ENCODE measurements at places on chromosomes 3 and 15. TPM values are rescaled to one million over a fixed set of nuclear protein-coding genes. Genes with fewer than 3 reads are reported as not detected.

DNA sequence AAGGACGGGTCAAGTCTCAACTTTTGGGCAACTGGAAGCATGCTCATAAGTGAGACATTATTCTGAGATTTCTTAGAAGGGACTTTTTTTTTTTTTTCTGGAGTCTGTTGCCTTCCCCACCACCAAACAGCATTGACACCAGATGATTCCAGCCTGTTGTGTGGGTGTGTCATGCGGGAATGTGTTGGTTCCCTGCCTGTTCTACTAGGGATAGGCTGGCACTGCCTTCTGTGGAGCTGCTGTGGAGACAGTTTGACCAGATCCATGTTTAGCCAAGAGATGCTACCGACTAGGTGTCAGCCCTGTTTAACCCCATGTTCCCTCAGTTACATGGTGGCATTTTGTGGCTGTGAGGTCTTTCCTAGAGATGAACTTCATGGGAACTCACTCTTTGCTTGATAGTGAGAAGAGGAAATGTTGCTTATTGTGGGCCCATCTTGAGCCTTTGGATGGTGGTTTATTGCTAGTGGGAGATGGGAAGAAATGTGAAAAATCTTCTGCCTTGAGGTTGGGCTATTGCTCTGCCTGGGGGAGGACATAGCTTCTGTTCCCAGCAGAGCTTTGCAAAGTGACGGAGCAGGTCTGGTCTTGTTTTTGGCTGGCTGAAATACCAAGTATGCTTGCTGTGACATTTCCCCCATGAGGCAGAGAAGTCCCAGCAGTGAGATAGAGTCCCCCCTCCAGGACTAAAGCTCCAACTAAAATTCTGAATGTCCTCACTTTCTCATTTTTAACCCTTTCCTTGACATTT lies 31.3 kb downstream of the TRAK1 start:
- DNase-seq: no peak
- H3K4me1 ChIP-seq: peaks cover 1% of the 10 kb centered on the region
- H3K36me3 ChIP-seq: peaks cover 6% of the 10 kb centered on the region

DNA sequence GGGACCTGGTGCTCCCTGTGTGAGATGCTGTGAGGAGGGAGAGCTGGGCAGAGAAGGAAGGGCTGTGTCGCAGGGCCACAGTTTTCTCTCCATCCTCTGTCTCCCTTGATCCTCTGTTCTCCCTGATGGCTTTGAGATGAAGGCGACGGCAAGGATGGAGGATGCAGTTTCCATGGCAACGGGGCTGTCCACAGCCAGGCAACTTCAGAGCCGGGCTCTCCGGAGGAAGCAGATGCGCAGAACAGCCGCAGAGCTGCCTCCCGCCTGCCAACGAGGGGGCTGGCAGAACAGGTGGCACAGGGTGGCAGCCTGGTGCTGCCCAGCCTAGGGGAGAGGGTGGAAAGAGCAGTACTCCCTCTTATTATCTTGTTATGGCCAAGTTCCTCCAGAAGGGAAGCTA lies 9.9 kb upstream of the GRM2 start:
- H3K27ac ChIP-seq: no peak overlapping the region
- no peak for DNase-seq

GRCh38 chr15:35757361-35757760 lies 211.4 kb upstream of the DPH6 start:
- no peak overlapping the region for H3K4me3 ChIP-seq
- H3K36me3 ChIP-seq: no peaks in the 10 kb centered on the region
- no peaks in the 10 kb centered on the region for H3K27me3 ChIP-seq
- DNase-seq: no peak

DNA sequence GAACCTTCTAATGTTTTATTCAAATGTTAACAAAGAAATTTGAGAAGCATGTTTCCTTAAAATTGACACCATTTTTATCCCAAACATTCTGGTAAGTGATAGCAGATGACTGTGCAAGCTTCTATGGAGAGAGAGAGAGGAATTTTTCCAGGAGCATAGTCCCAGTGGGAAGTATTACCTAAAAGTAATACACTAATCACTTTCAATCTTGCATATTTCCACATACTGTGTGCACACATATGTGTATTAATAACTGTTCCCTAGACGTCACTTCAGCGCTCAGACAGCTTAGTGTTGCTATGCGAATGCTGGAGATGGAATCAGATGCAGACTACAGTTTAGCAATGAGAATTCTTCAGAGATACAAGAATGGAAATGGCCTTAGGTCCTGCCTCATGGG lies 424.3 kb upstream of the TPRG1 start:
- H3K36me3 ChIP-seq: peaks cover 1% of the 10 kb centered on the region

- H3K4me1 ChIP-seq: no peaks in the 10 kb centered on the region
- no peaks in the 10 kb centered on the region for H3K27me3 ChIP-seq
- no peak overlapping the region for H3K4me3 ChIP-seq
- DNase-seq: no peak
- H3K36me3 ChIP-seq: peaks cover 2% of the 10 kb centered on the region
These were observed 8.7 kb downstream of the ZBTB47 start for GRCh38 chr3:42662037-42662812.

DNA sequence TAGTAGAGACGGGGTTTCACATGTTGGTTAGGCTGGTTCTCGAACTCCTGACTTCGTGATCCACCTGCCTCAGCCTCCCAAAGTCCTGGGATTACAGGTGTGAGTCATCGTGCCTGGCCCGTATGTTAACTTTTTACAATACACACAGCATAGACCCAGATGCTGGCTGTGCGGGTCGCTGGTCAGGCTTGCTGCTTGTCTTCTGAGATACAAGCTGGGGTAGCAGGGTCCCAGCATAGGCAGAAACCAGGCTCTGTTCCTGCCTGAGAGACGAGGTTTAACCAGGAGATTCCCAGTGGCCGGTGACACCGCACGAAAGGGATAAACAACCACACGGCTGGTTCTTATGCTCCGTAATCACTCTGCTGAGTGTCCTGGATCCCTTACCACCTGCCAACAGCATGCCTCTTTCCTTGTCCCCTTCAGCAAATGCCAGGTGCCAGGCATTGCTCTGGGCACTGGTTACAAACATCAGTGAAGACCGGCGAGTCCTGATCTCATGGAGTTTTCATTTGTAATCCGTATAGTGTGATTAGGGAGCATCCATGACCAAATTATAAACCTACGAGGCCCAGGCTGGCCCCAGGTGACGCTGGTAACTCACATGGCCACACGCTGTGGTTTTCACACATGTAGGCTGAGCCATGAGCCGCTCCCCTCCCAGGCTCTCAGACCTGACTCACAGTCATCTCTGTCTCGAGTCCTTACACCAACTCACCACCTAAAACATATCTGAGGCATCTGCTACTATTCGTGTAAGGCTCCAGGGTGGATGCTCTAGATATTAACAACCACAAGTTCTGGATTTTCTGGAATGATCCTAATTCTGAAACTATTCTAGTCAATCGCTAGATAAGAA lies 125.7 kb downstream of the PDZRN3 start:
- DNase-seq: no peak
- no peaks in the 10 kb centered on the region for H3K36me3 ChIP-seq
- H3K27ac ChIP-seq: no peak overlapping the region
- no peaks in the 10 kb centered on the region for H3K27me3 ChIP-seq
- peaks cover 22% of the 10 kb centered on the region for H3K4me1 ChIP-seq
- no peak overlapping the region for H3K4me3 ChIP-seq

- H3K27me3 ChIP-seq: no peaks in the 10 kb centered on the region
- H3K4me1 ChIP-seq: no peaks in the 10 kb centered on the region
- H3K27ac ChIP-seq: no peak overlapping the region
These were observed 128.4 kb downstream of the RAP2B start for GRCh38 chr3:153290268-153291015.

- no peak overlapping the region for H3K4me3 ChIP-seq
- DNase-seq: no peak
- H3K27me3 ChIP-seq: no peaks in the 10 kb centered on the region
- H3K27ac ChIP-seq: no peak overlapping the region
- H3K36me3 ChIP-seq: no peaks in the 10 kb centered on the region
These were observed 419.8 kb upstream of the TPM1 start for GRCh38 chr15:62622775-62623174.

GRCh38 chr3:151282921-151283320 lies 4.6 kb upstream of the P2RY14 start:
- H3K4me1 ChIP-seq: peaks cover 14% of the 10 kb centered on the region
- no peak overlapping the region for H3K27ac ChIP-seq
- no peak overlapping the region for H3K4me3 ChIP-seq
- no peaks in the 10 kb centered on the region for H3K27me3 ChIP-seq
- no peak for DNase-seq
- no peaks in the 10 kb centered on the region for H3K36me3 ChIP-seq

DNA sequence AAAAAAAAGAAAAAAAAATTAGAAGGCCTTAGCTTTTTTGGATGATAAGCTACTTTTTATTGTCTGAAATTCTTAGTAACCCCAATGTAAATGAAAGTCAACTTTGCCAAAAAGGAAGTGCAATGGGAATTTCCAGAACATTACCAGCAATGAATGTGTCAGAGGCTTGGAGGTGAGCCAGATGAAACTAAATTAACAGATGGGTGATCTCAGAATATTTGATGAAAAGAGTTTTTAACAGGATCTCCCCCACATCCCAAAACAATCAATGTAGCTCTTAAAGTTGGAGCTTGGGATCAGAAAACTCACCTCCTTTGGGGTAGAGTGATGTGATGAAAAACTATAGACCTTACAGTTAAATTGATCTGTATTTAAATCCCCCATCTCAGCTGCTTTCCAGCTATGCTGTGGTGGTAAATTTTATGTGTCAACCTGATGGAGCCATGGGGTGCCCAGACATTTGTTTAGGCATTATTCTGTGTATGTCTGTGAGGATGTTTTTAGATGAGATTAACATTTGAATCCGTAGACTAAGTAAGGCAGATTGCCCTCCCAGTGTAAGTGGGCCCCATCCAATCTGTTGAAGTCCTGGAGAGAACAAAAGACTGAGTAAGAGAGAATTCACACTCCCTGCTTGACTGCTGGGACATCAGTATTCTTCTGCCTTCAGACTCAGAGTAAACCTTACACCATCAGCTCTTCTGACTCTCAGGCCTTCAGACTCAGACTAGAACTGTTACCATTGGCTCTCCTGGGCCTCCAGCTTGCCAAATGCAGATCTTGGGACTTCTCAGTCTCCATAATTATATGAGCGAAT lies 84.3 kb upstream of the TNFSF10 start:
- no peak for DNase-seq
- H3K36me3 ChIP-seq: no peaks in the 10 kb centered on the region
- H3K4me1 ChIP-seq: no peaks in the 10 kb centered on the region

DNA sequence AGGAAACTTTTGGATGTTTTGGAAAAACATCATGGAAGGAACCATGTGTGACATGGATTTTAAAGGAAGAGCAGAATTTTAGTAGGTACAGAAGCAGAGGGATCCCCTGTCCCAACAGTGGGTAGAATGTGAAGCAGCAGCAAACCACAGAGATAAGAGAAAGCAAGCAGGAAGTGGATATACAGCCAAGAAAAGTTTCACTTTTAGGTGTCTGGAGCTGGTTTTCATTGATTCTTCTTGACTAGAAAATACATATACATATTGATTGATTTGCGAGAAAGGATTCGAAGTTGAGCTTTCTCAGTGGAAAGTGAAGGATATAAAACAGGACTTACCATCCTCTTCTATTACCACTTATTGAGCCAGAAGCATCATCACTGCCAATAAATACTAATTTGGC lies 133.5 kb downstream of the KCNMB2 start:
- no peaks in the 10 kb centered on the region for H3K27me3 ChIP-seq
- no peak for DNase-seq
- no peak overlapping the region for H3K4me3 ChIP-seq
- peaks cover 12% of the 10 kb centered on the region for H3K4me1 ChIP-seq
- H3K27ac ChIP-seq: no peak overlapping the region
- no peaks in the 10 kb centered on the region for H3K36me3 ChIP-seq

- no peak for DNase-seq
- no peak overlapping the region for H3K4me3 ChIP-seq
- peaks cover 7% of the 10 kb centered on the region for H3K27me3 ChIP-seq
These were observed 32.4 kb downstream of the MYL3 start for GRCh38 chr3:46830801-46831200.

GRCh38 chr3:196169836-196170240 lies 41.4 kb downstream of the ZDHHC19 start:
- H3K4me1 ChIP-seq: no peaks in the 10 kb centered on the region
- H3K27me3 ChIP-seq: no peaks in the 10 kb centered on the region
- H3K36me3 ChIP-seq: no peaks in the 10 kb centered on the region

DNA sequence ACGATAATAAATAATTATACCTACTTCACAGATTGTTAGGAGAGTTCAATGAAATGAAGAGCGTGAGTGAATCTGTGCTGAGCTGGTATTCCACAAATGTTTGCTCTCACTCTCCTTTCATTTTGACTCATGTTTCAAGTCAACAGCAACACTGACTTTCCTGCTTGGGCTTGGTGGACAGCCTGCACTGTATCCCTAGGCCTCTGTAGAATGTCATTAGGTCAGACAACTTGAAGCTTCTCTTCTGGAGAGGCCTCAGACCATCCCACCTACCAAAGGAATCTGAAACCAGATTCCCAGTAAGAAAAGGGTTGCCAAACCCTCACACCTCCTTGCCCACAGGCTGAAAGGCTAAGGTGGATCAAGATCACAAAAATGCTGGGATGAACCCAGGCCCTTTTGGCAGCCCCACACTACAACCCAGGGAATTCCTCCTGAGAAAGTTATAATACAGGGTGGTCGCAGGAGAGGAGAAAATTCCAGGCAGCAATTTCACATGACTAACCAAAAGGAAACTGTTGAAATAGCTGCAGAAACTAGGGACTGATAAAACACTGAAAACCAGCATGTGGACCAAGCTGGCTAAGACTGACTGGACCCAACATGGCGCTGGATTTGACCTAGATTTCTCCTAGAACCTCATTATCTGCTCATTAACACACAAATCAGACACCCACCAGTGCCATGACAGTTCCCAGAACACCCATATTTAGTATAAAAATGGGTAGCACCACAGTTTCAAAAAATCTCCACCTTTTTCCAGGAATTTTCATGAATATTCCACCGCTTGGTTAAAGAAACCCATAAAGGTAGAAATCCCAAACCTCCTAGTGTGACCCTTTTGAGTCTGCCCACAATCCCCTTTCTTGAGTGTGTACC lies 57.0 kb upstream of the ZNF148 start:
- no peak for DNase-seq
- H3K27ac ChIP-seq: no peak overlapping the region
- H3K27me3 ChIP-seq: no peaks in the 10 kb centered on the region

- no peaks in the 10 kb centered on the region for H3K4me1 ChIP-seq
- H3K36me3 ChIP-seq: no peaks in the 10 kb centered on the region
- H3K4me3 ChIP-seq: no peak overlapping the region
These were observed 23.1 kb downstream of the PSTPIP1 start for GRCh38 chr15:77017761-77018720.

GRCh38 chr3:20340324-20340928 lies 154.4 kb upstream of the SGO1 start:
- H3K27ac ChIP-seq: no peak overlapping the region
- no peaks in the 10 kb centered on the region for H3K36me3 ChIP-seq
- H3K27me3 ChIP-seq: peaks cover 6% of the 10 kb centered on the region
- peaks cover 12% of the 10 kb centered on the region for H3K4me1 ChIP-seq
- peak; percentile 71 for DNase-seq

GRCh38 chr15:85276508-85276907 lies 103.9 kb upstream of the AKAP13 start:
- no peak for DNase-seq
- no peaks in the 10 kb centered on the region for H3K36me3 ChIP-seq

DNA sequence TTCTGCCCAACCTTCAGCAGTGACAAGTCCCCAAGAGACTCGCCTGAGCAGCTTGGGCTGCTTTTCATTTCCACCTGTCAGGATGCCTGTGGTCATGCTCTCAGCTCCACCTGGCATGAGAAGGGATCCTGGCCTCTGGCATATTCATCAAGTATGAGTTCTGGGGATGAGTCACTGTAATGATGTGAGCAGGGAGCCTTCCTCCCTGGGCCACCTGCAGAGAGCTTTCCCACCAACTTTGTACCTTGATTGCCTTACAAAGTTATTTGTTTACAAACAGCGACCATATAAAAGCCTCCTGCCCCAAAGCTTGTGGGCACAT lies 3.5 kb downstream of the MYD88 start:
- no peak for DNase-seq
- no peak overlapping the region for H3K27ac ChIP-seq
- H3K4me1 ChIP-seq: peaks cover 18% of the 10 kb centered on the region
- H3K4me3 ChIP-seq: no peak overlapping the region

UACA gene
- total RNA-seq: 49.3 TPM

B3GALNT1 gene
- total RNA-seq: 20.9 TPM

GOLGA8Q gene
- not detected for total RNA-seq

All from progenitor cell of endocrine pancreas (in vitro differentiated cells).